ENCODE measurements at places on chromosomes 5 and 9. TPM values are rescaled to one million over a fixed set of nuclear protein-coding genes. Genes with fewer than 3 reads are reported as not detected.

DNA sequence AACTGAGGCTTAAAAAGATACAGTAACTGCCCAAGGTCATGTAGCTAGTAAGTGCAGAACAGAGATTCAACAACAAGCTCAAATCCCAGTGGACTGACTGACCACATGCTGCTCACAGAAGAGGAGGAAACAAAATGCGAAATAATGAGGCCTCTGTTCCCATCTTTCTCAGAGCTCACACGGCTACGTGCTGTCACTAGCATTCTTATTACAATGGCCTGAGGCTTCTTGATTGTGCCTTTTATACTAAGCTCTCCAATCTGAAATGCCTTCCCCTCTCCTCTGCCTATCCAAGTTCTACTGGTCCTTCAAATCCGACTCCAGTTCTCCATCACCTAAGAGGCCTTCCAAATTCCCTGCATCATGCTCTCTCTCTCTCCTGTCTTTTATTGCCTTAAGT is 26.0 kb downstream of the SGTB start:
- no peak for DNase-seq

The TMC1 gene
- total RNA-seq: not detected

GRCh38 chr9:74952201-74953151 is at the start of gene C9orf40:
C9orf40 (minus strand) TSS chr9:74952912; CDS start chr9:74952611, 301 bp downstream.
- peak; percentile 87 for DNase-seq

- DNase-seq: no peak
Observed at GRCh38 chr9:134314039-134314949, 12.0 kb upstream of the RXRA start.

The GCNT4 gene
- 22.5 TPM for total RNA-seq

- peak; percentile 79 for DNase-seq
Observed at GRCh38 chr9:89000973-89001916, 10.0 kb downstream of the S1PR3 start.

DNA sequence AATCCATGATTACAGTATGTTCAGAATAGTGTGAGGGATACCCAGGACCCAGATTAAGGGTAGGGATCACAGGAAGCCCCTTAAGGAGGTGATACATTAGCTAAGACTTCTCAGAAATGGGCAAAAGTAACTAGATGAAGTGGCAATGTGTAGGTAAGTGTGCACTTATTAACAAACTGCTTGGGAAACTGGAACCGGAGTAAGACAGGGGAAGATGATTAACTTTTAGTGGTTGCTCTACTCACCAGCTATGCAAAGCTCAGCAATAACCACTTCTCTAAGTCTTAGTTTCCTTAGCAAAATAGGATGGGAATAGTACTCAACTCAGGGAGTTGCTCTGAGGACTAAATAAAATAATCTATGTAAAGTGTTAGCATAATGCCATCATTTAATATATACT is 182.2 kb downstream of the MCTP1 start:
- DNase-seq: no peak

DNA sequence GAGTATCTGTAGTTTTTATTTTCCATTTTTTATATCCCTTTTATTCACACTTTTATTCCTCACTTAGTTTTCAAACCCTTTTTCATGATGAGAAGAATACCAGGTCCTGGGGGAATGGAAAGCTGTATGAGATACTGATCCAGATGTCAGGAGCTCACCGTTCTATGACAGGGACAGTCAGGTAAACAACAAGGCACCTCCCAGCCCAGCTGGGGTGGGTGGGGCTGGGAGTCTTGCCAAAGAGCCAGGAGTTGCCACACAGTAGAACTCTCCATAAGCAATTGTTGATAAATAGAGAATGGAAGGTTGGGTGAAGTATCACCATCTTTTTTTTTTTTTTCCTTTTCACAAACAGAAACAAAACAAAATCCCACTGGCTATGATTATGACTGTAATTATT is 225.8 kb downstream of the NSG2 start:
- DNase-seq: no peak

The FCN1 gene
- 1.3 TPM for total RNA-seq

DNA sequence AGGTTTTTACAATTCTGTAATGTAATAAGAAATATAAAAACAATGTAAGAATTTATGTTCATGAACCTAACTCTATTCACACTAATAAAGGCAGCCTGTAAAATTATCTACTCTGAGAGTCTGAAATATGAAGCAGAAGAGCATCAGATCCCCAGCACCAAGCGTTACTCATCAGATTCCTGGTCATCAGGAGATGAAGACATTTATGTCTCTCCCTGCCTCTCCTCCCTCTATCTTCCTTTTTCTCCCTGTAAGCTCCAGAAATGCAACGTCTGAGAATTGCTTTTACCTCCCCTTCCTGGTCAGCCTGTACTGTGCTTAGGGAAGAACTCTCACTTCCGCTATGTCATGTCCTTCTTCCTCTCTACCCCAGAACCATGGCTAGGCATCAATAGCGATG is 114.4 kb upstream of the SLIT3 start:
- no peak for DNase-seq

DNA sequence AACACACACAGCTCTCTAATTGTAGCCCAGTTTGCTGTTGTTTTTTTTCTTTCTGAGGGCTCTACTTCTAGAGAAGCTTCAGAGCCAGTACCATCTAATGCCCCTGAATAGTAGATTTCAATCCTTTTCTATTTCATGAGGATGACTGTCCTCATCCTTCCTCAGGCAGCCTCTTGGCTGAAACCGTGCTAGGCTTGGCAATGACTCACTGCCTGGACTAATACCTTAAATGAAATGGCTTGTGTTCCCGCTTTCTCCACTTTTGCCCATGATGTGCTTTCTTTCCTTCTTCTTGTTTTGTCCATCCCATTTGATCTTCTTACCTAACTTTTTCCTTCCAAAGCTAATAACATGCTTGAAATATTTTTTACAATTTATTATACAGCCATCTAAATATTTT is 80.1 kb downstream of the ITGA1 start:
- no peak for DNase-seq

GRCh38 chr5:125813221-125813974 is 609.8 kb upstream of the GRAMD2B start:
- no peak for DNase-seq
